ENCODE measurements at places on chromosomes 2 and 18.

DNA sequence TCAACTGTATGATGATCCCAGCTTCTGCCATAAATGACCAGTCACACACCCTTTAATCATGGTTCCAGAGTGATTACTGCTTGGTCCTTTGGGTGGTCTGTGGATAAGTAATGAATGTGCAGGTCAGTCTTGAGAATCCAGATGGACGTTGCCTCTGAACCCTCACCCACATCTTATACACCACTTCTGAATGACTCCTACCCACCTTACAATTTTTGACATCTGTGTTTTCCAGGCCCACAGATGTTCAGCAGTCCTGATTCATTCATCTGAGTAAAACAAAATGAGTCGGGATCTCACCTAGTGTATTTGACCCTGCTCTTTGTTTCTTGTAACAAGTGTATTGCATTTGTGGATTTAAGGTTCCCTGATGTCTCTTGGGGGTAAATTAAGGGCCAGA lies 194.1 kb upstream of the CCDC68 start:
- H3K27me3 ChIP-seq, result no peaks in the 10 kb centered on the region
- DNase-seq, result no peak
- H3K27ac ChIP-seq, result no peak overlapping the region
- H3K4me3 ChIP-seq, result no peak overlapping the region
- no peaks in the 10 kb centered on the region for H3K4me1 ChIP-seq

GRCh38 chr2:16950436-16950835 lies 284.8 kb upstream of the CYRIA start:
- no peak overlapping the region for H3K4me3 ChIP-seq
- no peak overlapping the region for H3K27ac ChIP-seq
- DNase-seq, result no peak
- H3K27me3 ChIP-seq, result no peaks in the 10 kb centered on the region

DNA sequence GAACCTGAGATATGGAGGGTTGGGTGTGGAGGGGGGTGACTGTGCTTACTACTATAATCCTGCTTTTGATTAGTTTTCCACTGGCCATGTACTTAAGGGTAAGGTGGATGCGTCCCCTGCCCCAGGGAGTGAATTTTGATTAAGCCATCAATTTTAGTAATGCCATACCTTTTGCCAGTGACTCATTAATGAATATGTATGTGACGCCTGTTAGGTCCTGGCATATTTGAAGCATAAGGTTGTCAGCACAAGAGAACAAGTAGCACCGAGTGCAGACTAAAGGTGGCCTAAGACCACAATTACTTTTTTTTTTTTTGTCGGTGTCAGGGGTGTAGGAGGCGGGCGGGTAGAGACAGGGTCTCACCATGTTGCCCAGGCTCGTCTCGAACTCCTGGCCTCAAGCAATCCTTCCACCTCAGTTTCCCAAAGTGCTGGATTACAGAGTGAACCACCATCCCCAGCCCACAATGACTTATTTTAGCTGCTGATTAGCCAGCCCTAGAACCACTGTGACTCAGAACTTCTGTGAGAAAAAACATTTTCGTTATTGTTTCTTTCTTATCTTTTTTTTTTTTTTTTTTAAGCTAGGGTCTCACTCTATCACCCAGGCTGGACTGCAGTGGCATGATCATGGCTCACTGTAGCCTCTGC lies 7.0 kb downstream of the TANC1 start:
- no peak overlapping the region for H3K4me3 ChIP-seq
- H3K27me3 ChIP-seq, result peaks cover 23% of the 10 kb centered on the region
- H3K27ac ChIP-seq, result no peak overlapping the region
- DNase-seq, result no peak

DNA sequence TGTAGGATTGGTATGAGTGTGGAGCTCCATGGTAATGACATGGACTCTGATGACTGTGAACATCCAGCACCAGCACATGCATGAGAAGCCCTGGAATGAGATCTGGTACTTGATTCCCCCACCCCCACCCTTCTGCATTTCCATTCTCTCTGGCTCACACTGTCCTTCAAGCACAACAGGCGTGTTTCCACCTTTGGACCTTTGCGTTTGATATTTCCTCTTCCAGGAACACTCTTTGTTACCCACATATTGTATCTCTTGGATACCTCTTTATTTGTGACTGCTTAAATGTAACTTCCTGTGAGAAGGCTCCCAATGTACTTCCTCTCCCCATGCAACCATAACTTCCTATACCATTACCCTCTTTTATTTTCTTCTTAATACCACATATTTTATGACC lies 263.8 kb downstream of the HNMT start:
- no peak overlapping the region for H3K27ac ChIP-seq
- no peaks in the 10 kb centered on the region for H3K36me3 ChIP-seq
- no peaks in the 10 kb centered on the region for H3K27me3 ChIP-seq

- no peak overlapping the region for H3K4me3 ChIP-seq
- DNase-seq, result no peak
- no peaks in the 10 kb centered on the region for H3K4me1 ChIP-seq
- H3K36me3 ChIP-seq, result no peaks in the 10 kb centered on the region
- H3K27ac ChIP-seq, result no peak overlapping the region
Observed at GRCh38 chr2:69082430-69082997, 69.5 kb downstream of the ANTXR1 start.

DNA sequence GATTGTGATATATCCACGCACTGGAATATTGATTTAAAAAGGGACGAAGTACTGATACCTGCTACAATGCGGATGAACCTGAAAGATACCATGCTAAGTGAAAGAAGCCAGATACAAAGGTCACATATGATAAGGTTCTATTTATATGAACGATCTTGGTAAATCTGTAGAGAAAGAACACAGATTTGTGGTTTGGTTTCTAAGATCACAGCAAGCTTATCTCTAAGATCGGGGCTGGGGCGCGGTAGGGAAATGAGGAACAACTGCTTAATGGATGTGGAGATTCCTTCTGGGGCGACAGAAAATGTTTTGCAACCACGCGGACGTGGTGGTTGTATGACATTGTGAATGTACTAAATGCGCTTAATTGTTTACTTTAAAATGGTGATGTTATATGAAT lies 60.1 kb downstream of the NEDD4L start:
- H3K4me3 ChIP-seq, result no peak overlapping the region
- no peak for DNase-seq

DNA sequence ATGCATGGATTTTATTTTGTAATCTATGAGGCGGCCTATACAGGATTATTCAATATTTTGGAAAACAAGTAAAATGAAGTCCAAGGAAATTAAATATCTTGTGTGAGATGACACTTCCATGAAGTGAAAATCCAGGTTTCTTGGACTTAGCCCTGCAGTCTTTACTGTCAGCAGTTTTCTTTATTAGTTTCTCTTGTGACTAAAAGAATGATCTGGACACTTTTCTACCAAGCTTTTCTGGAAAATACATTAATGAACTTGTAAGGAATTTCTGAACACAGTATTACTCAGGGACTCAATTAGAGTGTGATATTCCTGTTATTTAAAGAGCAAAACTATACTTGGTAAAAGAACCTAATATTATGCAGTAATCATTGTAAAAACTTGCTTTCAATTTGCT lies 610.4 kb upstream of the SLC8A1 start:
- H3K27ac ChIP-seq, result no peak overlapping the region
- no peak overlapping the region for H3K4me3 ChIP-seq
- no peaks in the 10 kb centered on the region for H3K4me1 ChIP-seq
- no peak for DNase-seq
- no peaks in the 10 kb centered on the region for H3K36me3 ChIP-seq

GRCh38 chr2:165825041-165825440 lies 31.0 kb upstream of the GALNT3 start:
- DNase-seq, result no peak
- no peaks in the 10 kb centered on the region for H3K36me3 ChIP-seq
- no peak overlapping the region for H3K4me3 ChIP-seq
- peaks cover 10% of the 10 kb centered on the region for H3K27me3 ChIP-seq
- no peak overlapping the region for H3K27ac ChIP-seq

DNA sequence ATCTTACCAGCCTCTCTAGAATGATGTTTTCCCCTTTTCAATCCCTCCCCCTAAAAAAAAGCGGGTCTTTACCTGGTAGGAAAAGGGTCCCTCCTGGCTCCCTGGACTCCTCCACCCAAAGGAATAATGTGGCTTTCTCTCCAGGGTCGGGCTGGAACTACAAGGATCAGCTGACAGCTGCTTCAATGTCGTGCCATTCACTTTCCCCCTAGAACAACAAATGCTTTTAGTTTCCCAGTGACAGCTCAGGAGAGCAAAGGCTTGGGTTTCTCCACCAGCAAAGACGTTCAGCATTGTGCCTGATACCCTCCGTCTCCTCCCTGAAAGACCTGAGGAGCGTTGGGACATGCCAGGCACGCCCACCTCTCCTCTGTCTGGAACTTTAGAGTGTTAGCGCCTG lies 173.8 kb upstream of the SIX3 start:
- peaks cover 5% of the 10 kb centered on the region for H3K36me3 ChIP-seq
- no peak for DNase-seq
- H3K4me1 ChIP-seq, result no peaks in the 10 kb centered on the region
- H3K27ac ChIP-seq, result no peak overlapping the region
- H3K4me3 ChIP-seq, result no peak overlapping the region
- H3K27me3 ChIP-seq, result peaks cover 5% of the 10 kb centered on the region

GRCh38 chr2:62958206-62958605 lies 92.4 kb upstream of the OTX1 start:
- H3K27ac ChIP-seq, result no peak overlapping the region
- peaks cover 11% of the 10 kb centered on the region for H3K36me3 ChIP-seq
- H3K4me3 ChIP-seq, result no peak overlapping the region

- no peak for DNase-seq
- H3K36me3 ChIP-seq, result no peaks in the 10 kb centered on the region
- H3K27me3 ChIP-seq, result peaks cover 7% of the 10 kb centered on the region
Observed at GRCh38 chr2:234979204-234980167, 27.7 kb downstream of the SH3BP4 start.

GRCh38 chr2:18119883-18120282 lies 241.4 kb downstream of the KCNS3 start:
- H3K4me3 ChIP-seq, result no peak overlapping the region
- no peaks in the 10 kb centered on the region for H3K4me1 ChIP-seq
- no peak overlapping the region for H3K27ac ChIP-seq
- no peaks in the 10 kb centered on the region for H3K36me3 ChIP-seq

DNA sequence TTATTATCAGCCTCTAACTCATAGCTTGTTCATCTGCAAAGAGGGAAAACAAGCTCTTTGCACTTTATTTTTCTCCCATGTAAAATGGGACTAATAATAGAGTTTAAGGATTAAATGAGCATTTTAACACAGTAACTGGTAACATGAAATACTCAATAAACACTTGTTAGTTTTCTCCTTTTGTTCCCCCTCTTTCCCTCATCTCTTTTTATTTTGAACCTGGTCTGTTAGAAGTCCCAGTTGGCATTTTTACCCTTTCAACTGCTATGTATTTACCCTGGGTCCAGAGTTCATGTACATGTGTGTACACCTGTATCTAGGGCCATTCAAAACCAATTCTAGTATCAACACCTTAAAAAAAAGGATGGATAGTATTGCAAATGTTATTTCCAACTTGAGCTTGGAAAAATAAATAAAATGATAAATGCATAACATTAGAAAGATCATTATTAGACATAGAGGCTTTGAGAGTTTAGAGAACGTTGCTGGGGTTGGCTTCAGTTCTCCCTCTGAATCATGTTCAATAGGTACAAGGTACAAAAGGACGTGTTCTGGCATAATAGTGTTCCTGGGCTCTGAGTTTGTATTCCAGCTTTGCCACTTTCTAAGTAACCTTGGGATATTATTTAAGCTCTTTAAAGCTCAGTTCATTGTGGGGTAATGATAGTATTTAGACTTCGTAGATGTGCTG lies 5.2 kb upstream of the VPS54 start:
- H3K27me3 ChIP-seq, result no peaks in the 10 kb centered on the region
- H3K4me1 ChIP-seq, result peaks cover 38% of the 10 kb centered on the region
- no peak overlapping the region for H3K27ac ChIP-seq
- no peak overlapping the region for H3K4me3 ChIP-seq
- DNase-seq, result no peak
- peaks cover 2% of the 10 kb centered on the region for H3K36me3 ChIP-seq

DNA sequence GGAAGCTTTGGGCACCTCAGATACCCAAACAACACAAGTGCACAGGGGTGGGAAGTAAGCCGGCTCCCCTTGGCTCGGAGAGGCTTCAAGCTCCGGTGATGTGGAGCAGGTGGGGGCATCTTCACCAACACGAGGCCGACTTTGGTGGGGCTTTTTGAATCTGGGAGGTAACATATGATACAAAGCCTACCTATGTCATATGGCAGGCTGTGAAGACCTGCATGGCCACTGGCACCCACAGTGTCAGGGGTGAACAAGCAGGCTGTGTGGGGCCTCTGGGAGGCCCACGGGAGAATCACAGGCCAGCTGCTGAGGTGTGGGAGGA lies 109.0 kb downstream of the EIPR1 start:
- DNase-seq, result no peak
- peaks cover 15% of the 10 kb centered on the region for H3K36me3 ChIP-seq
- H3K27ac ChIP-seq, result no peak overlapping the region
- H3K27me3 ChIP-seq, result no peaks in the 10 kb centered on the region

GRCh38 chr2:213763354-213763753 lies 479.1 kb downstream of the SPAG16 start:
- no peaks in the 10 kb centered on the region for H3K27me3 ChIP-seq
- H3K36me3 ChIP-seq, result no peaks in the 10 kb centered on the region
- DNase-seq, result no peak
- no peak overlapping the region for H3K4me3 ChIP-seq

GRCh38 chr2:54944724-54945326 lies 105.4 kb downstream of the RTN4 start:
- no peaks in the 10 kb centered on the region for H3K36me3 ChIP-seq

- H3K27ac ChIP-seq, result no peak overlapping the region
- DNase-seq, result no peak
- no peak overlapping the region for H3K4me3 ChIP-seq
- peaks cover 18% of the 10 kb centered on the region for H3K4me1 ChIP-seq
- H3K36me3 ChIP-seq, result peaks cover 59% of the 10 kb centered on the region
- H3K27me3 ChIP-seq, result no peaks in the 10 kb centered on the region
Observed at GRCh38 chr18:54154231-54154630, 70.2 kb downstream of the MBD2 start.

- no peak overlapping the region for H3K27ac ChIP-seq
- H3K4me3 ChIP-seq, result no peak overlapping the region
- peaks cover 4% of the 10 kb centered on the region for H3K27me3 ChIP-seq
- no peaks in the 10 kb centered on the region for H3K4me1 ChIP-seq
- no peak for DNase-seq
Observed at GRCh38 chr2:239027391-239028252, 179.7 kb downstream of the TWIST2 start.

GRCh38 chr18:23733895-23734294 lies 44.6 kb downstream of the LAMA3 start:
- no peak for DNase-seq
- peaks cover 3% of the 10 kb centered on the region for H3K27me3 ChIP-seq
- H3K27ac ChIP-seq, result no peak overlapping the region
- H3K4me3 ChIP-seq, result no peak overlapping the region

GRCh38 chr2:232568161-232568560 lies 17.7 kb downstream of the EIF4E2 start:
- no peak overlapping the region for H3K4me3 ChIP-seq
- no peak overlapping the region for H3K27ac ChIP-seq
- H3K36me3 ChIP-seq, result peaks cover 44% of the 10 kb centered on the region
- H3K4me1 ChIP-seq, result no peaks in the 10 kb centered on the region
- H3K27me3 ChIP-seq, result no peaks in the 10 kb centered on the region
- DNase-seq, result no peak

GRCh38 chr2:40346535-40347354 lies 105.1 kb downstream of the SLC8A1 start:
- H3K27me3 ChIP-seq, result no peaks in the 10 kb centered on the region
- H3K4me3 ChIP-seq, result no peak overlapping the region
- no peaks in the 10 kb centered on the region for H3K36me3 ChIP-seq
- H3K4me1 ChIP-seq, result no peaks in the 10 kb centered on the region
- no peak for DNase-seq
- no peak overlapping the region for H3K27ac ChIP-seq

GRCh38 chr18:35032113-35032512 lies 9.1 kb upstream of the MAPRE2 start:
- DNase-seq, result no peak
- H3K27me3 ChIP-seq, result no peaks in the 10 kb centered on the region
- no peak overlapping the region for H3K4me3 ChIP-seq
- peaks cover 35% of the 10 kb centered on the region for H3K4me1 ChIP-seq
- H3K27ac ChIP-seq, result no peak overlapping the region

All from activated CD4-positive, alpha-beta memory T cell treated with anti-CD3 and anti-CD28 coated beads for 36 hours (primary cell).